Stimulated activated CD4-positive, alpha-beta T cell treated with anti-CD3 and anti-CD28 coated beads, Interleukin-1b, Interleukin-23, amount 100 ng/mL, for 1 hour (primary cell): ENCODE measurements at places on chromosomes 7 and 10.

DNA sequence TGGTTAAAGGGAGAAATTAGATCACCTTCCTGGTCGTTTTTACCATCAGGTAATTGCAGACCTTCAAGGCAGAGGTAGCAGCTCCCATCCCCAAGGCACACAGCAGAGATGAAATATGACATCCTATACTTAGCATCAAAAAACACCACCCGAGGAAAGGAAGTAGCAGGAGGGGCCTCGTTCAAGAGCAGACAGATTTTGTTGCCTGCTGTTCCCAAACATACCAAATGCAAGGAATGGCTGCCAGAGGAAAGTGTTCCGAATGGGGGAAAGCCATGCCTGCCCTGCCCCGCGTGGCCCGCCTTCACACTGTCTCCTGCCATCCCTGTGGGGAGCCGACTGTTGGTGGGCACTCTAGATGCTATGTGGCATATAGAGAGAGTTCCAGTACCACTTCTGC is 18.0 kb downstream of the FKBP6 start:
- DNase-seq = no peak

GRCh38 chr7:75881436-75882095 is 2.7 kb downstream of the RHBDD2 start:
- DNase-seq = no peak

DNA sequence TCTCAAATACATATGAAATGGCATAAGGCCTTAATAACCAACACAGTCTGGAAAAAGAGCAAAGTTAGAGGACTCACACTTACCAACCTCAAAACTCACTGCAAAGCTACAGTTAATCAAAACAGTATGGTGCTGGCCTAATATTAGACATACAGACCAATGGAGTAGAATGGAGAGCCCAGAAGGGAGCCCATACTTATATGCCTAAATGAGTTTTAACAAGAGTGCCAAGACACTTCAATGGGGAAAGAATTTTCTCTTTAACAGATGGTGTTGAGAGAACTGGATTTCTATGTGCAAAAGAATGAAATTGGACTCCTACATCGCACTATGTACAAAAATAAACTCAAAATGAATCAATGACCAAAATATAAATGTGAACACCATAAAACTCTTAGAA is 522.6 kb downstream of the AUTS2 start:
- no peak for DNase-seq

DNA sequence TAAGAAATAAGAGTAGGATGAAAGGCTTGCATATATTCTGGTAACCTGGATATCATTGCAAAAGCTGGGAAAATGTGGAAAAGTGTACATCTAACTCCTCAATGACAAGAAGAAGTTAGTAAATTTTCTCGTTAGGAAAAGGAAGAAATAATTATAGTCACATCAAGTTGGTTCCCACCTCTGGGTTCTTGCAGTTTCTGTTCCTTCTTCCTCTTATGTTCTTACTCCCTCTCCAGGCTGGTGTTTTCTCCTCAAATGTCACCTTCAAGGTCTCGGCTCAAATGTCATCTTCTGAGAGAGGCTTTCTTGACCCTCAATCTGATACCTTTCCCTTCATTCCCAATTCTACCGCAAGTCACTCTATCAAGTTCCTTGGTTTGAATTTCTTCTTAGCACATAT is 64.4 kb downstream of the ENTPD1 start:
- no peak for DNase-seq

DNA sequence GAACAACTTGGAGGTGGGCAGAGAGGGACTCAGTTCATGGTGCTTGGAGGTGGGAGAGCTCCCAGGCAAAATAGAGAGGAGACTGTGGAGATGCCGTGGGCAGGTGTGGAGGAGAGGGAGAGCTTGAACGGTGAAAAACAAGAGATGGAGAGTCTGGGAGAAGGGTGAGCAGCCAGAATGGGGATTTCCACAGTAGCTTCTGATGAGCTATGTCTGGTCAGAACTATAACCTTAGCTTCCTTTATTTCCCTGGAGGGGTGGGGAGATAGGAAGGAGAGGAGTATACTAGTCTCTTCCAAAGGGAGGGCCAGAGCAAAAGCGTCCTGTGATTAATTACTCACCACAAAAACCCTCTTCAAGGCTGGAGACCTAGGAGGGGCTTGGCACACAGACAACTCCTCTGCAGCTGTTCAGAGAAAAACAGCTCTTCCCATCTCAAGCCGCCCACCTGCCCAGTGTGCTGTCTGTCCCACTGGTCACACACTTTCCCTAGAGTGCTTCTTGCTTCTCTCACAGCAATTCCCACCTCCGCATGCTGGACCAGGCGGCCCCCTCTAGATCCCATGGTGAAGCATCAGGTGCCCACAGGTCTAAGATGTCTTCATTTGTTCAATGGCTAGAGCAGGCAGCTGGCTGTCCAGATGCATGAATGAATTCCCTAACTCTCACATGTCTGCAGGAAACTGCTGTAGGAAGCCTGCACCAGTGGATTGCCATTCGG is 41.9 kb downstream of the TAS2R41 start:
- DNase-seq = no peak

DNA sequence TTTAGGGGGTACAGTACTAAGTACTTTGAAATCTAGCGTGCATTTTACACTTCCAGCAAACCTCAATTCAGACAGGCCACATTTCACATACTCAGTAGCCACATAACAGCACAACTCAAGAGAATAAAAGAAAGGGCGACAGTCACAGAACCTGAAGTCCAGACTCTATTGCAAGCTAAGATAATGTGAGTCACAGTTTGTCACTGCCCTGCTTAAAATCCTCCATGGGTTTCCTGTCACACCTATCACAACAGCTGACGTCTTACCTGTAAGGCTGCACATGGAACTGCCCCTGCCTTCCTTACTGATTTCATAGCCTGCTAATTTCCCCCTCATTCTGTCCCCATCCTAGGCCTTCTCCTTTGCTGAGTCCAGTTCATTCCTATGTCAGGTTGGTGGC is 16.1 kb upstream of the CDK14 start:
- no peak for DNase-seq

- no peak for DNase-seq
Observed at GRCh38 chr10:120460186-120460585, 3.2 kb downstream of the PLPP4 start.

- peak; percentile 69 for DNase-seq
Observed at GRCh38 chr10:119445311-119445934, 97.1 kb downstream of the RGS10 start.

DNA sequence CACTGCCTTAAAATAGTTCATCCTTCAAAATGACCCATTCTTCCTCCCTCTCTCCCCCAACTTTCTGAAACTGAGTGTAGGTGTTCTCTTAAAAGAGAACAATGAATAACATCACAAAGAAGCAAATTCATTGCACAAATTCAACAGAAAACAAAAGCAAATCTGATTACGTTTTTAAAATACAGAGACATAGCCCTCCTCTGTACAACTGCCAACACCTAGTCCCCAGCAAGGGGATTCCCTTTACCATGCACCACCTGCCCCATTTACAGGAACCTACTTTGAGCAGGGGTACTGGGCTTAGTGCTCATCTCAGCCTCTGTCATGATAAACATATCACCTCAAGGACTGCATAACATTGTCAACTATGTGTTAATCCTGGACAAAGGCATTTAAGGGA is 302.8 kb upstream of the AOAH start:
- no peak for DNase-seq

DNA sequence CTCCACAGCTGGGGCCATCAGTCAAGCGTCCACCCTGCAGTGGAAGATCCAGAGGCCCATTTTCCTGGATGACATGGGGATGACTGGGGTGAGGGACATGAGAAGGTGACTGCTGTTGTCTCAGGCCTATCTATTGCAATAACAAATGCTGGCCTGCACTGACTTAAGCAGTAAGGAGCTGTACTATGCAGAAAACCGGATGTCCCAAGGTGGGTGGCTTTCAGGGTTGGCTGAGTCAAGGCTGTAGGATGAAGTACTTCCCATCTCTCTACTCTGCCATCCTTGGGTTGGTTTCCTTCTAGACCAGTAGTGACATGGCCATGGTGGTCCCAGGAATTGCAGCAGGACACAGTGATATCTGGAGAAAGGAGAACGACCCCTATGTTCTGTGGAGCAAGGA is 48.1 kb downstream of the NEURL1 start:
- DNase-seq = no peak

GRCh38 chr10:114482480-114483304 is 78.4 kb upstream of the AFAP1L2 start:
- DNase-seq = no peak

GRCh38 chr7:40586197-40586596 is 451.4 kb downstream of the SUGCT start:
- DNase-seq = no peak

GRCh38 chr10:72007246-72007892 is 43.2 kb downstream of the CHST3 start:
- no peak for DNase-seq

DNA sequence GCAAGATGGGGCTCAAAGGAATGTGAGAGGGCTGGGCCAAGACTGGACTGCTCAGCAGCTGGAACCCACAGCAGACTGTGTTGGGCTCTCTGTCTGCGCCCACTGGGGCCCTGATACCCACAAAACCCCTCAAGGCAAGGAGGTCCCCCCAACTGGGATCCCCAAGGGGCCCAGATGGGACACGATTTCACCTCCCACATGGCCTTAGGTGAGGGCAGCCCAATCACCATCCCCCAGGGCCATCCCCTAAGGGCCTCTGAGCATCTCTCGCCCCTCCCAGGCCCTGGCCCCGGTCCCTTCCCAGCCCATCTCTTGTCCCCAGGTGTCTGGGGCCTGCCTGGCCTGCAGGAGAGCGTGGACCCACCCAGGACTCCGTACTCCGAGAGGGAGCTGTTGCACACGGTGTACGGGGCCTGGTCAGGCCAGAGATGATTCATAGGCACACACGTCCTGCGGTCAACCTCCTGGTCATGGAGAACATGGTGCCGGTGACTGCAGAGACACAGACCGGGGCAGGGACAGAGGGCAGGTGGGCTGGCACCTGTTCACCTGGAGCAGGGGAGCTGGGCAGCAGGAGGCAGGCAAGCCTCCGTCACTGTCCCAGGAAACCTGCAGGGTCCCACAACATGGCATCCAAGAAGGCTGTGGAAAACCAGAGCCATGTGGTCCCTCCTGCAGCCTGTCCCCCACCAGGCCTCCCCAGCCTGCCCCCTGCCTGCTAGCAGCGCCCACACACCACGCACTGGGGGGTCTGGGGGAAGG is 21.6 kb downstream of the OGDHL start:
- no peak for DNase-seq

GRCh38 chr10:101609481-101609880 is 21.4 kb downstream of the DPCD start:
- no peak for DNase-seq

GRCh38 chr7:116032886-116033285 is 2.3 kb upstream of the TFEC start:
- no peak for DNase-seq

DNA sequence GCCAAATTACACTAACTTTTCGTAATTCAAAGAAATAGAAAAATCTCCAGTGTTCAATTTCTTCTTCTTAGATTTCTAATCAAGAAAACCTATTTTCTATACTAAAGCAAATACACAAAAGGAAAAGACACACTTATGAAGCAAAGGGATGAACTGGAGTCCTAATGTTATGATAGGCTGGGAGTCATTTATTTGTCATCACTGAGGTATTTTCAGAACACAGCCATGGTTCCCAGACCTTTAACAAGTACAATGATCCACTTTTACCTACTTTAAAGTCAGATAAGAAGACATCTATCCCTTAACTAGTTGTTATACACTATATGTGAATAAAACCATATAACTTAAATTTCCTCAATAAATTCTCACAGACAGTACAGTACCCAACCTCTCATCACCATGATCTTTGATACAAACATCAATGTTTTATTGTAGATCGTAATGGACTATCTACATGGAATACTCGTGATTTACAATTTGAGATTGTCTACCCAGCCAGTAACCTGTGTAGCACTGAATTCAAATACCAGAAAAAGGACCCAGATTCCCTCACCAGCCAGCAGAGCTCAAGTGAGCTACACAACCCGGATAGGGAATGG is 12.5 kb downstream of the ASNS start:
- no peak for DNase-seq

DNA sequence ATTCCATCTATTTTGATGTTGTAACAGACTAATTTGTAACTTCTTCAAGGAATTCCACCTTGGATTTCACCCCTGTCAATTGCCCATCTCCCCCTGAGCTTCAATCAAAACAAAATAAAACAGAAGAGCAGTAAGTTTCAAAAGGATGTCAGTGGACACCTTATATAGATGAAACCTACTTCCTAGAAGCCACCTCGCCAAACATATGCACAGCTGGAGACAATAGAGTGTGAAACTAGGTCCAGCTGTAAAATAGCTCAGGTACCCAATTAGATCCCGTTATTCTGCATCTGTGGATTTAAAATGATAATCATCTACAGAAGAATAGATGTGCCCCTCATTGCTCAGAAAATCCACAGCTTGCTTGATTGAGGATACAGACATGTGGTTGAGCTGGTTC is 598.6 kb downstream of the SH2D4B start:
- no peak for DNase-seq

GRCh38 chr7:116579835-116580234 is 55.0 kb downstream of the CAV1 start:
- no peak for DNase-seq

DNA sequence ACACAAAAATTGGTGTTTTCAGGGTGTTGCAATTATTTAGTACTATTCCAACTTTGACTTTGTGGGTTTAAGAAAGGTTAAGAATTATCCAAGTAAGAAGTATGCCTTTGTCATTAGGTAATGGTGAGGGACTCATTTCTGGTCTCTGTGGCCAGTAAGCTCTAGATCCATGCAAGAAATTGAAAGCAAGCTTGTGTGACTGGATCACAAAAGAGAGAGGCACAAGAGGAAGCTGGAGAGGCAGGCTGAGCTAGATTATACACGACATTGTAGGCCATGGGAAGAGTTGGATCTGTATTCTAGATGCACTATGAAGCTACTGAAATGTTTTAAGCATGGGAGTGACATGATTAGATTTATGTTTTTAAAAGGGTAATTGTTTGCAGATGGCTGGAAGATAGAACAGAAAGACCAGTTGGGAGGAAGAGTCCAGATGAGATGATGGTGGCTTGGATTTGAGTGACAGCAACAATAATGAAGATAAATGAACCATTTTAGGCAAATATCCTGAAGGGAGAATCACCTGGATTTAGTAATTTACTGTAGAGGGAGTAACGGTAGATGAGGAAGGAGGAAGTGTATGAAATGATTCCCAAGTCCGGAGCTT is 50.0 kb downstream of the CALD1 start:
- no peak for DNase-seq

DNA sequence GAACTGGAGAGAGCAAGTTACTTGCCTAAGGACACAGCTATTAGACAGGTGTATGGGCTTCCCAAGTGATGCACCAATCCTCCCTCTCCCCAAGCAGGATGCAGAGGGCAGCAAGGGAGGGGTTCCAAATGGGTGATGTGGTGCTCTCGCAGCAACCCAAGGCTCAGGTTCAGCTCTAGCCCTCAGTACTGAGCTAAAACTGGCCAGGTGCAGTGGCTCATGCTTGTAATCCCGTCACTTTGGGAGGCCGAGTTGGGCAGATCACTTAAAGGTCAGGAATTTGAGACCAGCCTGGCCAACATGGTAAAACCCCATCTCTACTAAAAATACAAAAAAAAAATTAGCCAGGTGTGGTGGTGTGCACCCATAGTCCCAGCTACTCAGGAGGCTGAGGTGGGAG is 40.7 kb downstream of the GPRIN2 start:
- DNase-seq = no peak
